C1 segment of cervical spinal cord (tissue), 14 donors: ENCODE measurements at places on chromosomes 4 and X.

GRCh38 chr4:24607334-24607733 lies 23.0 kb upstream of the DHX15 start:
- DNase-seq: no peak

- DNase-seq: no peak
These were observed 61.6 kb upstream of the NAP1L5 start for GRCh38 chr4:88759039-88759894.

DNA sequence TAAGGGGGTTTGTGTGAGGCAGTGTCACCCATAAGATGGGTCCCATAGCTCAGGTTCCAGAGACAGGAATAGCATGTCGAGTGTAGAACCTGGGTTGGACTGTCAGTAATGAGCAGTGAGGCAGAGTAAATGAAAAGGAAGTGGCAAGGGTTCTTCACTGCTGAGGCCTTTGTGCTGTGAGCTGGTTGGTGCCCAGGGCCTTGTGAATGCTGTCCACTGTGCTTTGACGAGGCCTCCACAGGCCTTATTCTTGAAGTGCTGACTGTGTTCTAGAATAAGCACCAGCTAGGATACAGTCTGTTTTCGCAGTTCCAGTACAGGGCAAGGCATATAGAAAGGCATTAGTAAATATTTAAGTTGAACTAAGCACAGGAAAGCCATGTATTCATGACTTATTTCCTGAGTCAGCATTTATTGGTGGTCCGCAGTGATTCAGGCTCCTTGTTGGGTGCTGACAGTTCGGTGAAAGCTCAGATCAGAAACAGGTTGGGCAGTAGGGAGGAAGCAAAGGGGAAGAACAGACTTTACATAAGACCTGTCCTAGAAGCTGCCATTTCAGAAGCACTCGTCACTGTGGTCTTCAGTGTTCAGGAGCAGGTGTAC lies 25.6 kb upstream of the TADA2B start:
- DNase-seq: no peak

DNA sequence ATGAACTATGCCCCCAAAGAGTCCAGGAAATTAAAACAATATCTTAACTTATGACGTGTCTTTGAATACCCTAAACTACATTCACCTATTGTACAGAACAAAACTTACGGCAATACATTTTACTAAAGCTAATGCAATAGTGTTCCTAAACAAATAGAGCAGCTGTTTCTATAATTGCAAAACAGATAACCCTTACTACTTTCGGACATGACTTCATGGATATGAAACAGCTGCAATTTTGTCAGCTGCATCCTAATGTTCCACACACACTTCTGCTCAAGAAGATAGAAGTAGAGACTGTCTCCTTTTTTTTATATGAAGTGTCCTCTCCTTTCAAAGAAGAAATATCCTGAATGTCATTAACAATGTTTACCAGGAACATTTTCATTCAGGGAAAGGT lies 174.9 kb downstream of the ACTRT1 start:
- DNase-seq: no peak

GRCh38 chrX:124440695-124441094 lies 94.3 kb downstream of the SH2D1A start:
- no peak for DNase-seq

GRCh38 chr4:169437299-169438047 lies 166.7 kb upstream of the SH3RF1 start:
- no peak for DNase-seq

GRCh38 chrX:68842781-68843581 lies 14.2 kb downstream of the EFNB1 start:
- DNase-seq: no peak

DNA sequence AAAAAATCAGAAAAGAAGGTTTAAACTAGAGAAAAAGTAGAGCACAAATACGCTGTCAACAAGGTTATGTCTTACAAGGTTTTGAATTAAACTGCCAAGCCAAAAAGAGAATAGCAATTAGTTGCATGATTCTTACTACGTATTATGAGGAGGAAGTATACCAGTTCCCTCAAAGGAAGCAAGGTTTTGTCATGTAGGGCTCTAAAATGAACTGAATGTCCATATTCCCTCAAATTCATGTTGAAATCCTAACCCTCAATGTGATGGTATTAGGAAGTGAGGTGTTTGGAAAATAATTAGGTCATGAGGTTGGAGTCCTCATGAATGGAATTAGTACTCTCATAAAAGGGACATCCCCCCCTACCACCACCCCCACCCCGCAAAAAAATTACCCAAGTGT lies 201.0 kb downstream of the FBXW7 start:
- DNase-seq: no peak

- DNase-seq: no peak
These were observed 19.5 kb downstream of the CNGA2 start for GRCh38 chrX:151754047-151754429.

DNA sequence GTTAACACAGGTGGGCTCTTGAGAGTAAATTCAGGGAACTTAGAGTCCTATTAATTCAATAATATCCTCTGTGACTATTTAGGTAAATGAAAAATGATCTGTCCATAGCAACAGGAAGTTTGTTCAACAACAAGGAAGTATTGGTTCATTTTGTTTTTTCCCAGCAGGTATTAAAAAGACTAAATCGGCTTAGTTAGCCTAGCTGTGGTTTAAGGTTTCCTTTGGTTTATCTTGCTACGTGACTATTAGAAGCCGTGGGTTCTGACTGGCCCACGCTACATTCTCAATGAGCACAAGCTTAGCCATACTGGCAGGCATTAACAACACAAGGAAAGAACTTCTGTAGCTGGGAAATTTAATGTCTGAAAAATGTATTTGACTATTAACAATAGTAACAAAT lies 168.8 kb upstream of the HS3ST1 start:
- no peak for DNase-seq

DNA sequence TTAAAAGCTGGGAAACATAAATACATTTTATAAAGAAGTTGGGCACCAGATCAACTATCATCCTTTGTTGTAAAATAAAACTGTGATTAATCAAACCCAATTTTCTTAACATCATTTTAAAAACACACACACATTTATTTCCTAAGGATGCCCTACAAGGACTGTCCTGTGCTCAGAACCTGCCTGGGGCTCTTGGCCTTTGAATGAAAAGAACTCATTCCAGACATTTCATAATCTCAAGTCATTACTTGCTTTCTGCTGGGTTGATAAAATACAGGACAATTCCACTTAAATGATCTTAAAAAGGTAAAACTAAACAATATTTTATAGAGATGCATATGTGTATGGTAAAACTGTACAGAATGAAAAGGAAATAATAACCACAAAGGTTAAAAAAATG lies 2.8 kb downstream of the SH3D19 start:
- no peak for DNase-seq

- DNase-seq: no peak
These were observed 18.0 kb upstream of the FAM47E start for GRCh38 chr4:76233529-76233928.

- DNase-seq: no peak
These were observed 244.0 kb upstream of the SFRP2 start for GRCh38 chr4:154032914-154033313.

GRCh38 chrX:56026815-56027214 lies 205.3 kb upstream of the KLF8 start:
- DNase-seq: no peak

DNA sequence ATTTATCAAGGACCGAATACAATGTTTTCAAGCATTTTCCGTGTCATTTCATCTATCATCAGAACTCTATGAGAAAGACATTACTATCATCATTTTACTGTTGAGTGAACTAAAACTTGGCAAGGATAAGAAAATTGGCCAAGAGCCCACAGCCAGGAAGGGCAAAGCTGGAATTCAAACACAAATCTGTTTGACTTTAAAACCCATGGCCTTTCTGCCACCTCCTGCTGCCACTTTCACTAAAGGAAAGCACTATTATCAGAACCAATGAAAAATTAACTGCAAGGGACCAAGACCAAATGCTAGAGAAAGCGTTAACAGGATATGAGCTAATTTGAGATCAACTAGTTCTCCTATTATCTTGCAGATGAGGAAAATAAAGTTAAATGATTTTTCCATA lies 2759.2 kb downstream of the ARAP2 start:
- no peak for DNase-seq

DNA sequence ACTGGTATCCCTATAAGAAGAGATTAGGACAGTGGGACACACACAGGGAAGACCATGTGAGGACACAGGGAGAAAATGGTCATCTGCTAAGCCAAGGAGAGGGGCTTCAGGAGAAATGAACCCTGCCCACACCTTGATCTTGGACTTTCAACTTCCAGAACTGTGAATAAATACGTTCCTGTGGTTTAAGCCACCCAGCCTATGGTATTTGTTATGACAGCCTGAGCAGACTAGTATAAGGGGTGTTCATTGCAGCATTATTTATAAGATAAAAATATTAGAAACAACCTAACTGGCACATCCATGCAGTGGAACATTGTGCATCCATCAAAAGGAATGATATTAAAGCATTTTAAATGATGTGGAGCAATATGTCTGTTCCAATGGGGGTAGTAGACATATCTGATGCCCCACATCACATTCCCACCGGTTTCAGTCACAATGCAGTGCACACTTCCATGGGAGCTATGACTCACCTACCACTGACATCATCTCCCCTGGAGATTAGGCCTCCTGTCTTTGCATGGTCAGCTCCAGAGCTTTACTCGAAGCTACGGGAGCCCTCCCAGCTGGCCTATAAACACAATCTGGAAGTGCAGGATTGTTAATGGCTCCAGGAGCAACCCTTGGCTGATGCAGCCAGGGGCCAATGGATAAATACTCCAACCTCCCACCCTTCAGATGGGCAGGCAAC lies 38.9 kb upstream of the MAMLD1 start:
- DNase-seq: no peak

DNA sequence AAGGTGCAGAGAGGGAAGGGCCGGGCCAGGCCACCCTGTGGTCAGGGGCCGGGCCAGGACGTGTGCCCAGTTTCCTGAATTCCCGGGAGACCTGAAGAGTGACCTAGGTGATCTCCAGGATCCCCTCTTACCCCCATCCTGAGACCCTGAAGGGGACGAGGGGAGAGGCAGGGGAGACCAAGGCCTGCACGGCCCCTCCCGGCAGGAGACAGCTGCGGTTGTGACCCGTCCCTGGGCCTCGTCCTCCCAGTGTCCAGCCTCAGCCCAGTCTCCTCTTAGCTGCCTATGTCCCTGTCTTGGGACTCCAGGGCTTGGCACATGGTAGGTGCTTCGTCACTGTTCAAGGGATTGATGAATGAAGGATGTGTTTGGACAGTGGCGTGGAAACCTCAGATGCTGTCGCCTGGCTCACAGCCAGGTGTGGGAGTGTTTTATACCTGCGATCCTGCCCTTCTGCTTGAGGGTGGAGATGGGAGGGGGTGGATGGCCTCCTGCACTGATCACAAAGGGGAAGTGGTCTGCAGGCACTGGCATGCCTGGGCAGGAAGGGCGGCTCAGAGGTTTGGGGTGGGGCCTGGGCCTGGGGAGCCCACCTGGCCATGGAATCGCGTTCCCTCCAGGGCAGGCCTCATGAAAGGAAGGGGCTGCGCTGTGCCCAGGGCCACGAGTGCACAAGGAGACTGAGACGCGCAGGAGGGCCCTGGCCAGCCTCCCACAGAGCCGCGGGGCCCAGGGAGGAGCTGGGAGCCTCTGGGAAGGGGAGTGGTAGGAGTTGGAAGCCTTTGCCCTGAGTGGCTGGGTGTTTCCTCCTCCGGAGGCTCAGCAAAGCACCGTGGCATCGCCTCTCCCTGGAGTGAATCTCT lies 6.9 kb downstream of the SH3TC1 start:
- no peak for DNase-seq

DNA sequence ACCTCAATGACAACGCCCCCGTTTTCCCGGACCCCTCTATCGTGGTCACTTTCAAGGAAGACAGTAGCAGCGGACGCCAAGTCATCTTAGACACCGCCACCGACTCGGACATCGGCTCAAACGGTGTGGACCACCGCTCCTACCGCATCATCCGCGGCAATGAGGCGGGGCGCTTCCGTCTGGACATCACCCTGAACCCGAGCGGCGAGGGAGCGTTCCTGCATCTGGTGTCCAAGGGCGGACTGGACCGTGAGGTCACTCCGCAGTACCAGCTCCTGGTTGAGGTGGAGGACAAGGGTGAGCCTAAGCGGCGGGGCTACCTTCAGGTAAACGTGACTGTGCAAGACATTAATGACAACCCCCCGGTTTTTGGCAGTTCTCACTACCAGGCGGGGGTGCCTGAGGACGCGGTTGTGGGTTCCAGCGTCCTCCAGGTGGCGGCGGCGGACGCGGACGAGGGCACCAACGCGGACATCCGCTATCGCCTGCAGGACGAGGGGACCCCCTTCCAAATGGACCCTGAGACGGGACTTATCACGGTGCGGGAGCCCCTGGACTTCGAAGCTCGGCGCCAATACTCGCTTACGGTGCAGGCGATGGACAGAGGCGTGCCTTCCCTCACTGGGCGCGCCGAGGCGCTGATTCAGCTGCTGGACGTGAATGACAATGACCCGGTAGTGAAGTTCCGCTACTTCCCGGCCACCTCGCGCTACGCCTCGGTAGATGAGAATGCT lies 2.2 kb downstream of the FAT4 start:
- no peak for DNase-seq

GRCh38 chr4:40305328-40306170 lies 29.6 kb upstream of the CHRNA9 start:
- DNase-seq: no peak

- DNase-seq: no peak
These were observed 20.4 kb downstream of the MAML3 start for GRCh38 chr4:140133576-140133975.

DNA sequence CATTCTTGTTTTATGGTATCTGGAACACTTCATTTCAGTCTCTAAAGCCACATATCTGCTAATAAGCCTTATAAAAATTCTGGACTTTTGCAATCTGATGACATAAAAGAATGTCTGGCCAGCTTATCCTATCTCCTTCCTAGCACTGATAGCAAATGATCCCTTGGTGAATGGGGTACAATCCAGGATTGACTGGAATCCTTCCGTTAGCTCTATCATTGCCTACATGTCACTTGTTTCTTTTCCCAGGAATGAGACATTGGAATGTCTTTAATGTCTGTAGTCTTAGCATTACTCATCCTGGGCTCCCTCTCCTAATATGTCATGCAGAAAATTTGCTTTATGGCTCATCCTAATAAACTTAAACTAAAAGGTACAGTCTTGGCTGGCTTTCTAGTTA lies 14.8 kb upstream of the PABPC4L start:
- DNase-seq: no peak

DNA sequence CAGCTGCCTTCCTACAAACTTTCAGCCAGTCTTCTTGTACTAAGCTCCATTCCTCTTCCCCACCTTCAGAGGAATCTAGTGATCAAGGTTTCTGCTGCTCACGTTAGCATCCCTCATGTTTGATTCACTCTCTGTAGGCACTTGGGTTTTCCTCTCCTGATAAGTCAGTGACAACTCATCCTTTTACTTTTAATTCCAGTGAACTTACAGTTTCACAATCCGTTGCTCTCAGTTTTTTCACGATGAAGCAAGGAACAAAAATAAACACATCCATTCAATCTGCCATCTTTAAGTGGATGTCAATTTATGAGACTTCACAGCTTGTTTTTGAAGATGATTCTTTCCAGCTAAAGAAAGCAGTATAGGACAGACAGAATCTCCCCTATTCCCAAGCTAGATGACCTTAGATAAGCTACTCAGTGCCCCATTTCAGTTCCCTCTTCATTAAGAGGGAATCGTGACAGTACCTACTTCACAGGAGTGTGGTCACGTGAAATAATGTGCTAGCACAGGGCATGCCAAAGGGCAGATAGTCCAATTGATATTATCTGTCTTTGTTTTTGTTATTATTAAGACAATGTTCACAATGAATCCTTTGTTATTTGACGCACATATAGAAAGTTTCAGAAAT lies 234.3 kb downstream of the PALLD start:
- no peak for DNase-seq

- no peak for DNase-seq
These were observed 10.0 kb downstream of the AWAT2 start for GRCh38 chrX:70039758-70040157.
